ENCODE measurements at places on chromosomes 1 and 21.

DNA sequence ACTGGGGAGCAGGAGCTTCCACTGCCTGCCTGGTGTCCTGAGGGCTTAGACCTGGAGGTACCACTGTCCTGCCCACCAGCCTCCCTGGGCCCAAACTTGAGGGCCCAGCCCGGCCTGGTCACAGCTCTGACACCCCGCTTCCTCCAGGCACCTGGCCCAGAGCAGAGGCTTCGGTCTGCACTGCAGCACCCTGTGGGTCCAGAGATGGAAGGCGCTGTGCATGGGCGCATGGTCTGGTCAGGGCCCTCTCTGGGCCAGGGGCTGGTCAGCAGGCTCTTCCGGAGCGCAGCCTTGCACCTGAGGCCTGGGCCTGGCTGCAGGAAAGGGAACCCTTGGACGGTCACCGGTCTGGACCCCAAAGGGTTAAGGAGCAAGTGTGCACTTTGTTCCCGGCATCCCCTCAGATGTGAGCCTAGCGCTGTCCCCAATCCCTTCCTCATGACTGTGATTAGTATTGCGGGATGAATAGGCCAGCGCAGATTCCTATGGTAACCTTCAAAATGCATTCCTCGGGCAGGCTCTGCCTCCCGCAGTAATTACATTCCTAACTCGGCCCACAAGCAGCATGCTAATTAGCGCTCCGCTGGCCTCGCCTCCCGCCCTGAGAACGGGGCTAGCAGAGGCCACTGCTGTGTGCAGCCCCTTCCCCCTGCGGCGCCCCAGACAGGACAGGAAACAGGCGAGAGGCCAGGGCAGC lies 36.3 kb downstream of the PRDM16 start:
- peak; percentile 63 for DNase-seq

DNA sequence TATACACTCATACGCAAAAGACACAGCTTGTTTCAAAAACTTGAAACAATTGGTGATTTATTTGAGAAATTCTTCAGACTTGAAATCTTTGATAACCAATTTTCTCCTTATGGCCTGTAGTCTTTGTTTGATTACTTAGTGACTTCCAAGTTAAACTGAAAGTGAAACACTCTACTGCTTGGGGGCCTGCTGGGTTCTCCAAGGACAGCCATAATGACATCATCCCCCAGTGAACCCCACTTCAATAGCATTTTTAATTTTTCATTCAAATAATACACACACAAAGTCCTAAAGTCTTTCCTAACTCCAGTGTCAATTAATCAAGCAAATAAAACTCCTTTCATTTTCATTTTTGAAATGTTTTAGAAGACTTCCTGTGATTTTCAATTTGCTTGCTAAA lies 59.2 kb downstream of the KRTAP19-8 start:
- no peak for DNase-seq

- DNase-seq = no peak
Observed at GRCh38 chr1:92929461-92929860, 31.8 kb downstream of the DIPK1A start.

DNA sequence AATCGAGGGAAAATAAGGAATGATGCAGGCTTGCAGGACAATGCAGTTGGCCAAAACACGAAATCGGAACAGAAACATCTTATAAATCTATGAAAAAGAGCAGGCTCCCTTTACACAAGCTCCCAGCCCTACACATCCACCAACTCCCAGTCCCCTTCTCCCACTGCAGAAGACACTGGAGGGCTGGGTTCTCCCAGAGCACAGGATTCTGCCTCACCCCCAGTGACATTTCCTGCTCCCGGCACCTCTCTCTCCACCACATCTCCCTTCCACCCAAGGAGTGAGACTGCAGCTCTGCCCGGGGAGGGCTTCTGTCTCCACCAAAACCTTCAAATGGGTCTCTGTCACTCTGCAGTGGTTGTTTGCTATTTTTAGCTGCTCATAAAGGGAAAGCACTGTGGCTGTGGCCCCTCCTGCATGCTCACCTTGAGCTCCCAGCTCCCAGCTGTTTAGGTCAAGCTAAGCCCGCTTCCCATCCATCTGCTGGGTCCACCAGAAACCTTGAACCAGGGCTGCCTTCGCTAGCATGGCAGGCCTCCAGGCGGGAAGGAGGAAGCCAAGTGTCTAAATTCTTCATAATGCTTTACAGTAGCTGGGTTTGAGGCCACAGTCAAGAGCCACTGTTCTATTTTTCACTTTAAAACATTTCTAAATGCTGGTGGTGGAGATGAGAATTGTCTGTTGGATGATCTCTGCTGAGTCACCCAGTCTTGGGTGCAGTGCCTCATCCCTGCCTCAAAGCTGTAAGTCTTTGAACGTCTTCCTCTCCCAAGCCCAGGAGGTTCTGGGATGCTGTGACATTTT lies 3.3 kb upstream of the C2CD2 start:
- DNase-seq = no peak

GRCh38 chr1:1614204-1614953 lies 921 bp upstream of the MIB2 start:
- peak; percentile 32 for DNase-seq

- DNase-seq = no peak
Observed at GRCh38 chr1:52659851-52660596, 27.1 kb downstream of the SHISAL2A start.

DNA sequence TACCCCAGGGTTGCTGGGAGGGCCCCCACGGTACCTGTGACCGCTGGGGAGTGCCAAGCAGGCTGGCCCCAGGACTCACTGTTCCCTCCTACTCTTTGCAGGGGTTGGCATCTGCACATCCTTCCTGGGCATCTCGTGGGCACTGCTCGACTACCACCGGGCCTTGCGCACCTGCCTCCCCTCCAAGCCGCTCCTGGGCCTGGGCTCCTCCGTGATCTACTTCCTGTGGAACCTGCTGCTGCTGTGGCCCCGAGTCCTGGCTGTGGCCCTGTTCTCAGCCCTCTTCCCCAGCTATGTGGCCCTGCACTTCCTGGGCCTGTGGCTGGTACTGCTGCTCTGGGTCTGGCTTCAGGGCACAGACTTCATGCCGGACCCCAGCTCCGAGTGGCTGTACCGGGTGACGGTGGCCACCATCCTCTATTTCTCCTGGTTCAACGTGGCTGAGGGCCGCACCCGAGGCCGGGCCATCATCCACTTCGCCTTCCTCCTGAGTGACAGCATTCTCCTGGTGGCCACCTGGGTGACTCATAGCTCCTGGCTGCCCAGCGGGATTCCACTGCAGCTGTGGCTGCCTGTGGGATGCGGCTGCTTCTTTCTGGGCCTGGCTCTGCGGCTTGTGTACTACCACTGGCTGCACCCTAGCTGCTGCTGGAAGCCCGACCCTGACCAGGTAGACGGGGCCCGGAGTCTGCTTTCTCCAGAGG lies 6.8 kb downstream of the XKR8 start:
- DNase-seq = no peak

GRCh38 chr1:39085174-39085573 lies 59.0 kb downstream of the NDUFS5 start:
- no peak for DNase-seq

DNA sequence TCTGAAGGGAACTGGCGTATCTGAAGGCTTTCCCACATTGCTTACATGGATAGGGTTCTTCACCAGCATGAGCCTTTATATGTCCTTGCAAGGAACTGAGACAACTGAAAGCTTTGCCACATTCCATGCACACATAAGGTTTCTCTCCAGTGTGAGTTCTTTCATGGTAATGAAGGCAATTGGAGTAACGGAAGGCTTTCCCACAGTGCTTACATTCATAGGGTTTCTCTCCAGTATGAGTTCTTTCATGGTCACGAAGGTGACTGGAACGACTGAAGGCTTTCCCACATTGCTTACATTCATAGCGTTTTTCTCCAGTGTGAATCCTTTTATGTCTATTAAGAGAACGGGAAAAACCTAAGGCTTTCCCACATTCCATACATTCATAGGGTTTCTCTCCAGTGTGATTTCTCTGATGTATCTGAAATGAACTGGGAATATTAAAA lies 15.0 kb downstream of the ZNF124 start:
- no peak for DNase-seq

- no peak for DNase-seq
Observed at GRCh38 chr1:18891426-18891780, 11.0 kb downstream of the ALDH4A1 start.

- DNase-seq = no peak
Observed at GRCh38 chr1:65762081-65762862, 30.4 kb upstream of the PDE4B start.

Measured in putamen (tissue), 1 donor.